CD4-positive, alpha-beta T cell treated with Interleukin-17A for 4 hours (primary cell): ENCODE measurements at places on chromosomes 2 and 18.

GRCh38 chr2:24015562-24016375 lies 5.9 kb downstream of the MFSD2B start:
- DNase-seq = no peak

- no peak for DNase-seq
Observed at GRCh38 chr2:54999182-54999581, 51.1 kb downstream of the RTN4 start.

- no peak for DNase-seq
Observed at GRCh38 chr2:132692816-132693215, 22.8 kb upstream of the LYPD1 start.

DNA sequence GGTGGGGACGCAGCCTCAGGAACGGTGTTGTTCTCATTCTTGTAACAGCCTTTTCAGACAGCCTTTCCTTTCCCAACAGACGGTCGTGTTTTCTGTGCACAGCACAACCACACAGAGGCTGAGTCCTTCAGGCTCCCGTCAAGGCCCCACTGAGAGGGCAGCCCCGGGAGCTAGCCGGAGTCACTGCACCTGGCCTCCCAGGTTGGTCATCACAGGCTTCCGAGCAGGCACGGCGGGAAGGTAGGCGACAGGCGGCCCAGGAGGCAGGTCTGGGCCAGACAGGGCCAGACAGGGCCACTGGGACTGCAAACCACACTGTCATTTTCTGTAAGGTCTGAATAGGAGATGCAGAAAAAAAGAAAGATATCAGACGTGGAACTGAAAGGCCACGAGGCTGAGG lies 570.8 kb downstream of the GALR1 start:
- no peak for DNase-seq

- no peak for DNase-seq
Observed at GRCh38 chr2:20451341-20451740, 4.5 kb downstream of the RHOB start.

DNA sequence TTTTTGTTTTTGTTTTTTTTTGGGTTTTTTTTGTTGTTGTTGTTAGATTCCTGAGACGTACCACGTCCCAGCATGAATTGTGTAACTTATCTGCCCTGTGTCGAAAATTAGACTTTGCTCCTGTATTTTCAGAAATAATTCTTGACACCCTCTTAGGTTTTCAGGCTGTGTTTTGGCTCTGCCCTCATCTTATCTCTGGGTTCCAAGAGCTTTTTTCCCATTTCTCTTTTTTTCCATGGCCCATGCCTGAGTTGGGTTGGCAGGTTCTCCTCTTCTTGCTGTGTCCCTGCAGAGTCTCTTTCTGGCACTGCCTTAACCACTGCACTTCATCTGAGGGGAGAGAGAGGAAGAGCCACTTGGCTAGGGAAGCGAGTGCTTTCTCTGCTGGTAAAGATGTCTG lies 42.4 kb downstream of the CTIF start:
- DNase-seq = no peak

DNA sequence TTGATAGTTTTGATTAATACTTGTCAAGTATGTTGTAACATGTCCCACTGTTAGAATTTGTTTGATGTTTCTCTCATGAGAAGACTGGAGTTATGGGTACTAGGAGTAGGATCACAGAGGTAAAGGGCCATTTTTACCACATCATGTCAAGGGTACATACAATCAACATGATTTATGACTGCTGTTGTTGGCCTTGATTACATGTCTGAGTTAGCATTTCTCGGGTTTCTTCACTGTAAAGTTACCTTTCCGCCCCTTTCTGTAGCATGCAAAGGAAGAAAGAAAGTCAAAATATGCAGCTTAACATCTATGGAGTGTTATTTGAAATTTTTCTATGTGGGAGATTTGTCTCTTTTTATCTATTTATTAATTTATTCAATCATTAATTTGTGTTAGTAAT lies 1456.4 kb downstream of the SUCLG1 start:
- DNase-seq = no peak

DNA sequence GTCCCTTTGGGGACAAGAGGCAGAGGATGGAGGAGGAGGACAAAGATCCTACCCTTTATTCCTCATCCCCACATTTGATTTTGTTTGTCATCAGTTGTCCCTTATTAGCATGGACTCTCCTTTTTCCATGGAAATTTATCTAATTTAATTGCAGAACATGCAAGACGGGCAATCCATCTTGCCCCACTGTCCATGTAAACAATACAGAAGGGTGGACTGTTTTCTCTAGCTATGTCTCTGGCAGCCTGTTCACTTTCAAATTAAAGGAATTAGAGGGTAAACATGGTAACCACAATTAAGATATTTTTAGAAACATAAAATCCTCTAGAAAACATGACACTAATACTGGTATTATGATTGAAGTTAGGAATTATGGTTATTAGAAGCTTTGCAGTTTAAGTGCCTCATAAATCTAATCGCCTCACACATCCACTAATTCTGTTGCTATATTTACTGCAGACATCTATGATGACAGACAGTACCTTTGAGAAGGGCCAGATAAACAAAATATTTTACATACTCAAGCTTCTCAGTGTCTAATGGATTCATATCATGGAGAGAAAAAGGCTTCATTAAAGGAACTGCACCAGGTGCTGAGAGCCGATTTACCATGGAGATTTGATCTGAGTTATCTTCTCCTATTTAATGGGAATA lies 215.5 kb downstream of the LNPK start:
- no peak for DNase-seq

- DNase-seq = no peak
Observed at GRCh38 chr18:33116376-33116775, 324.1 kb downstream of the CCDC178 start.

GRCh38 chr2:20571644-20572215 lies 79.2 kb downstream of the HS1BP3 start:
- DNase-seq = no peak

GRCh38 chr2:196336715-196337114 lies 165.3 kb upstream of the STK17B start:
- DNase-seq = no peak

GRCh38 chr2:203062126-203062525 lies 47.5 kb downstream of the NBEAL1 start:
- no peak for DNase-seq

- DNase-seq = no peak
Observed at GRCh38 chr18:68060871-68061270, 544.4 kb upstream of the DSEL start.

- DNase-seq = no peak
Observed at GRCh38 chr2:225070811-225071210, 28.5 kb upstream of the DOCK10 start.

DNA sequence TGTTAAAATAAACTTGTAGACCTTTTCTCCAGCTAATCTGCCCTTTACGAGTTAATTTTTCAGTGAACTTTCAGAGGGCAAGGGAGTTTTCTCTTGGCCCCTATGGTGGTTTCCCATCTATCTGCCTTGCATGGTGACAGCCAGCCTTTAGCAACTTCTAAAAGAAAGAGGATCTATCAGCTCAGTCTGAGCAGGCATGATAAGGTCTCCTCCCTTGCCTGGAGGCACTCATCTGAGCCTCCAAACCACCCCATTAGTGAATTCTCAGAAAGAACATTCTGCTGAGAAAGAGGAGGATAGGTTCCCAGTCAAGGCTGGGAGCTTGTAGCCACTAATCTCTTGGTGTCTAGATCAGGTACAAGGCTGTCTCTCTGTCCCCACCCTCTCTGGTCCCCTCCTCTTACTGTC lies 10.7 kb upstream of the GYPC start:
- DNase-seq = no peak

- DNase-seq = no peak
Observed at GRCh38 chr2:237236188-237236587, 150.5 kb downstream of the COPS8 start.

DNA sequence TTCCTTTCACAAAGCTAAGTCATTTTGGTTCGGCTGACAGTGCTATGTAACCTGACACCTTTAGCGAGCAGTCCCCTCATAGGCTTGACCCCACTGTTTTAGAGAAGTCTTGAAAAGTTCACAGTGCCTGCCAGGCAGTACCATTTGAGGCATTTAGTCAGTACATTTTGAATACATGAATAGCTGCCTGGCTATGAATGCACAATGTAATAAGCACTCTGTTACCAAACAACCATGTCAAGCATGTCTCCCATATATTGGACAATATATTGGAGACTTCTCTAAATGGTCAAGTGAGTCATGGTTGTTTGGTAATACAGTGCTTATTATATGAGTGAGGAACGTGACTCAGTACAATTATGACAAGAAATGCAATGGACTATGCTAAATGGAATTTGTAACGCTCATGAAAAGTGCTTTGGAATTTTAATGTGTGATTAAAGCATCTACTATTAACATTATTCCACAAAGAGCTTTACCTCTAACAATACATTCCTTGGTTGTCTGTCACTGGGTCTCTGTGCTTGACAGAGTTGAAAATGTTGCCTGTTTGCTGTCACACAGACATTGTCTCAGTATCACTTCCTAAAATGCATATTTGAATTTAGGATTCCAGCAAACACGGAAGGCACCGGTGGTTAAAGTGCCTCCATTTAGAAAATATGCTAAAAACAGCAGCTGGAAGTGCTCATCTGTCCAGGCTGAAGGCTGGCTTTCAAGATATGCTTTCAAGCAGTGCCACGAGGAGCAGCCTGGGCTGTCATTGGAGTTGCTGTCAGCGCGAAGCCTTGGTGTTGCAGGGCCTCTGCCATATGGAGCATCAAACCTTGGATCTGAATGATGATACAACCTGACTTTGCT lies 458.6 kb downstream of the FBXO15 start:
- no peak for DNase-seq

DNA sequence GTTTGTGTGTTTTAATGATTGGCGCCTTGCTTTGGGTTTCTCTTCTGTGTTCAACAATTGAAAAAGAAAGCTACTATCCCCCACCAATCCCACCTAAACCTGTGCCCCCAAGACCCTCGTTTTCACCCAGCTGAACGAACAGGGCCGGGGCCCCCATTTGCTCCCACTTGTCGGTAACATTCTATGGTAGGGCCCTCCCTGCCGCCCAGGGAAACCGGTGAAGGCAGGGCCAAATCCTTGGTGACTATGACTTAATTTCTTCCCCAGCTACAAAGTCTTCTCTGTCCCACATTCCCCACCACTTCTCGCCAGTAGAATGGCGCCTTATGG lies 598 bp upstream of the SNRNP200 start:
- DNase-seq = peak; percentile 28

GRCh38 chr2:133843091-133843490 lies 274.8 kb upstream of the NCKAP5 start:
- DNase-seq = no peak

- DNase-seq = no peak
Observed at GRCh38 chr2:199744724-199745123, 106.3 kb downstream of the FTCDNL1 start.

DNA sequence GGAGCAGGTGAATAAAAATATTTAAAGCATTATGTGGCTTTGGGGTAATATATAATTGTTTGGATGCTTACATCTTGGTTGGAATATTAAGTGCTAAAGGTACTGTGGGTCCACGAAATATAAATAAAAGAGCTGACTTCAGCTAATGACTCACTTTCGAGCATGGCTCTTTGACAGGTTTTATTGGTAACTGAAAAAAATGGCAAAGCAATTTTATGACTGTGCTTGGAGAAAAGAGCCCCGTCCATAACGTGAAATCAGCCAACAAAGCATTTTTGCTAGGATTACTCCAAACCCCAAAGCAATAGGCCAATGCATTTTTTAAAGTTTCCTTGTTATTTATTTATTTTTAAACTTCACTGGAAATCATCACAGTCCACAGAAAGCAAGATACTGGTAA lies 397.2 kb upstream of the CDH19 start:
- DNase-seq = no peak

DNA sequence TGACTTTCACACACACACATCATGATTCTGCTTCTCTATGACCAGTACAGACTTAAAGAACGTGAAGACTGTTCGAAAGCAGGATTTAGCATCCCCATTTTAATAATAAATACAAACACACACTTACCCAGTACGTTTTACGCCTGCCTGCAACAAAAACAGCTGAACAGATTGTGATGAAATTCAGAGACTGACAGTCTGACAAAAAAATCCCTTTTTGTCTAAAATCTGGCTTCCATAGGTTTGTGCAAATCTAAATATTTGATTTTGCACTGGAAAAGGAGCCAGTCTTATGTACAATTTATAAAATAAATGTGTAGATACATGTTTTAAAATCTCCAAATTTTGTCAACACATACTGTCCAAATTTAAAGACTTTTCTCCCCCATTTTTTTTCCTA lies 630.7 kb downstream of the ZEB2 start:
- no peak for DNase-seq

- no peak for DNase-seq
Observed at GRCh38 chr2:241872313-241872642, 2.7 kb downstream of the RTP5 start.

- DNase-seq = no peak
Observed at GRCh38 chr2:70907130-70908057, 28.3 kb upstream of the ATP6V1B1 start.

- DNase-seq = no peak
Observed at GRCh38 chr18:22641958-22642357, 224.2 kb upstream of the CTAGE1 start.

DNA sequence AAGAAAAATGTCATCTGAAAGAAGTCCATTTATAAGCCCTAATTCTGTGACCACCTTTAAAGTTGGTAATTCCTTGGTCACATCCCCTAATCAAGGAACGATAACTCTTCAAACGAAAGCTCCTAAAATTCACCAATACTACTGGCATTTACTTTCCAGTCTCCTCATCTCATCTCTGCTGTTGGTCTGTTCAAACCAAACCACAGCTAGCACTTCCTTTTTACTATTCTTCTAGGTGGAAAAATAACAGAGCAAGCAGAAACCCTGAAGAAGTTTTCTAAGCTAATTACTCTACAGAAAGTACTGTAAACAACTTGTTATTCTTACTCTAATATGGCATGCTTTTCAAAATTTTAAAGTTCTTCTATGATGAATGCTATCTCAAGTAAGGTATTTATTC lies 21.6 kb downstream of the TIA1 start:
- no peak for DNase-seq

GRCh38 chr2:3611589-3611988 lies 16.7 kb downstream of the COLEC11 start:
- no peak for DNase-seq

DNA sequence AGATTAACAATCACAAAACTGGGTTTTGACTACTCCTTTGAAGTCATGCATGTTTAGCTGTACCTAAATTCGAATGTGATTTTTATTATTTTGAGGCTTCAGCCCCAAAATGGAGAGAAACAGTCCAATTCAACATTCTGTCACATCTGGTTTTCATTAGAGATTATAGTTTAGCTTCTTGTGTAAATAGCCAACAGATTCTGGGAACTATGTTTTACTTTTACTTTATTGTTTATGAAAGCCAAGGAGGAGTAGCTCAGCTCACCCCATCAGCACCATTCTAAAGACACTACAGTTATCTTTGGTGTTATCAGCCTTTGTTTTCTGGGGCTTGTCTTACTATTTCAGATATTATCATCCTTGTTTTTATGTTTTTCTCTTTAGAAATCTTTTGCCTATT lies 465.0 kb upstream of the CWC22 start:
- DNase-seq = no peak

- peak; percentile 15 for DNase-seq
Observed at GRCh38 chr2:42135381-42136312, 33.5 kb upstream of the EML4 start.

DNA sequence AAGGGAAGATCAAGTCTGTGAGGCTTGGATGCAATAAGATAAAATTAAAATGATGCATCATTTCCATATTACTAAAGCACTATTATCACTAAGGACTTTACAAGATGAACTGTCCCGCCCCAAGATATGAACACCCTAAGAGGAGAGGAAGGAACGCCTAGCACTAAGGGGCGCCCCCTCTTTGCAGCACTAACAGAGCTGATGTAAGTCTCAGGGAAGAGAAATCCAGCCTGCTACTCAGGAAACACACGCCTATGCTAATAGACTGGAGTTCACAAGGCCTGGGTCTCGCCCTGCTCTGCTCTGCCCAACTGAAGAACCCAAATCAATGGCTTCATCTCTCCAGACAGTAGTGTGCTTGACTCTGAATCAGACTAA lies 6.1 kb downstream of the INO80C start:
- no peak for DNase-seq
